AG04450 (cell line): ENCODE measurements at places on chromosomes 5 and 9.

GRCh38 chr5:118653183-118653582 is 335.2 kb downstream of the DTWD2 start:
- DNase-seq, result no peak

- no peak for DNase-seq
Observed at GRCh38 chr5:106755066-106755465, 915.7 kb downstream of the EFNA5 start.

DNA sequence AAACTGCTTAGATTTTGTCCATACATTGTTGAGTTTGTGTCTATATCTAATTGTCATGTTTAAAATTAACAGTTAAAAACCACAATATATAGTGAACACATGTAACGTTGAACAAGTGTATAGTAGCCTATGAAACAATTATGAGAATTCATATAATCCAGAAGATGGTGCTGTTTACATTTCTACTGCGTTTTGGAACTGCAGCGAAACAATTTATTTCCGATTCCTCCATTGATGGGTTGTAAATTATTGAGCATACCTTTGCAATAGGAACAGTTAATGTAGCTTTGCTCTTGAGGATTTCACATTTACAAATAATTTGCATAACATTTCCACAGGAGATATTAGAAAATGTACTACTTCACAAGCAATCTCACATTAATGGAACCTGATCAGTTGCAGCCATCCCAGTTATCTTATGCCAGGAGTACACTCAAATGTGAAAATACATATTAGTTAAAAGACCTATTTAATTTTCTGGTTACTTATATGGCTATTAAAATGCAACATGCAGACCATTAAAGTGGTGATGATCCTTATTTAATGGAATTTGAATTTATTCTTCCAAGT is 411.8 kb downstream of the CDH10 start:
- DNase-seq, result no peak

- DNase-seq, result no peak
Observed at GRCh38 chr5:173420108-173420507, 91.9 kb upstream of the STC2 start.

- no peak for DNase-seq
Observed at GRCh38 chr5:150114102-150114641, 27.8 kb upstream of the CSF1R start.
